ENCODE measurements at places on chromosomes 4 and X.

- DNase-seq, result no peak
These were observed 35.1 kb downstream of the GAB3 start for GRCh38 chrX:154715825-154716224.

DNA sequence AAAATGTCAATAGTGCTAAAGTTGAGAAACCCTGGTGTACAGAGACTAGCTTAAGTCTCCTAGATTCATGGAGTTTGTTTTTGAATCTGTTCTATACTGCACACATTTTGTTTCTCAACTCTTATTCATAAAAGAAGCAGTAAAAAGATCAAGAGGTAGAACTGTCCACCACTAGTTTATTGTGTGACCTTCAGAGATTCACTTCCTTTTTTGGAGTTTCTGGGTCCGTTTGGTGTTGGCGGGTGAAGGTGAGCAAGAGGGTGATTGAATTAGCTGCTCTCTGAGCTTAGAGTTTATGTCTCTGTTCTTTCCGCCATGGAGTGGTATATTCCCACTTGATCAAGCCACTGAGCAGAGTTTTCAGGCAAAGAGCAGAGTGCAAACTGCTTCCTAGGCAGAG, 21.4 kb upstream of the PLAC1 start:
- no peak for DNase-seq

DNA sequence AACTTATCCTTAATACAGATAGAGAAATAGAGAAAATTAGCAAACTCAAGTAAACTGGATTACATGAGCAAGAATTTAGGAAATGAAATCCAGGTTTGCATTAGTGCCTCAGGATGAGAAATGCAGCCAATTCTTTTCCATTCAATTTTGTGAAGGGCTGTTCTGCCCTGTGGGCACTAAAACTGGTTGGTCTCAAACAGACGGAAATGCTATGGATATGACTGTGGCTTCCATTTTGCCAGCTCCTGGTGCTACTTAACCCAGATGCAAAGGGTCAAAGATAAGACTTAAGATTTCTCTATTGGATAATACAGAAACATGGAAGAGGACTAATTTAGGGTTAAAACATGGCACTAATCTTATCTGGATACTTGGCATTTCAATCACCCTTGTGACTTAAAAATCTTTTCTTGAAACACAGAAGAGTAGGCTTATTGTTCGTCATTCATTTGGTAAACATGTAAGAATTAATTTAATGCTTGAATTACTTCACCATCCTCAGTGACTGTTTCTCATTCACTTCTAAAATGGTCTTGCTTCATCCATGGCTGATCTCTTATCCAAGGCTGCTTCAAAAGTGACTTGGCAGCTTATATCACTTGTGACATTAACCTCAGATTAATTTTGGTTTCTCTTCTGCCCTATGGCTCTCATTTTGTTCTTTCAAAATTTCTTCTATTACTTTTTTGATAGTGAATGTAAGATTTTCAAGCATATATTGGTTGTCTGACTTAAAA, 1008.7 kb downstream of the GLUD2 start:
- no peak for DNase-seq

- no peak for DNase-seq
These were observed 99.8 kb downstream of the ARSF start for GRCh38 chrX:3141031-3141430.

- no peak for DNase-seq
These were observed 53.0 kb downstream of the HAND2 start for GRCh38 chr4:173477016-173477415.

DNA sequence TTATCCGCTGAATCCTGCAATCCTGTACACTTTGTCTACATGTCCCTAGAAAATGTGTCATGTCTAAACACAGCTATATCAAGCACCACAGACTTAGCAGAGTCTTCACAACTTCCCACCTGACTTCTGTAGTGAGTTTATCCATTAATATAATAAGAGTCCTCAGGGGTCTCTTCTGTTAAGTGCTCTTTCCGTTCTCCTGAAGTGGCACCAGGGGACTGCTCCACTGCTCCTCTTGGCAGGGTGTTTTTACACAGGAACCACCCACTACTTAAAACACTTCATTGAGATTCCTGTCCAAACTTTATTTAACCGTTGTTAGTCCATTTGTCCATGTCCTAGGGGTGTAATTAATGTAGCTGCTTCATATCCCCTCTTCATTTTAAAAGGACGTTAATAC, 1000.4 kb downstream of the STPG2 start:
- DNase-seq, result no peak

- DNase-seq, result no peak
These were observed 44.2 kb downstream of the NAP1L5 start for GRCh38 chr4:88653371-88653946.

DNA sequence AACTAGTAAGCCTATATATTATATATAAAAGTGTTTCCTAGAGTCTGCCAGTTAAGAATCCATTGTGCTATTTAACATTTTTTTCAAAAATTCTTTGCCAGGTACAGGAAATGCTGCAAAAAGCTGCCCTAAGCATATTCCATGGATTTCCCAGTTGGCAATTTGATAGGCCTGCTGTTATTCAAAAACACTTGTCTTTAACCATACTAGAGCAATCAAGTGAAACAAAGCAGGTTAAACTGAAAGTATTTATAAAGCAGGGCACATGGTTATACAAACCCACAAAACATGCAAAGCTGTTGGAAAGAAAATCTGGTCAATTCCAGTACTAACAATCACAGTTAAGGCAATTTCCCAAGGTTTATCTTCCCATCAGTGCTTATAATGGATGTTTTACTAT, 159.9 kb downstream of the UNC5C start:
- DNase-seq, result no peak

GRCh38 chrX:136745215-136746173, 35.2 kb downstream of the ARHGEF6 start:
- no peak for DNase-seq

- no peak for DNase-seq
These were observed 101.9 kb downstream of the TET2 start for GRCh38 chr4:105248613-105249012.

DNA sequence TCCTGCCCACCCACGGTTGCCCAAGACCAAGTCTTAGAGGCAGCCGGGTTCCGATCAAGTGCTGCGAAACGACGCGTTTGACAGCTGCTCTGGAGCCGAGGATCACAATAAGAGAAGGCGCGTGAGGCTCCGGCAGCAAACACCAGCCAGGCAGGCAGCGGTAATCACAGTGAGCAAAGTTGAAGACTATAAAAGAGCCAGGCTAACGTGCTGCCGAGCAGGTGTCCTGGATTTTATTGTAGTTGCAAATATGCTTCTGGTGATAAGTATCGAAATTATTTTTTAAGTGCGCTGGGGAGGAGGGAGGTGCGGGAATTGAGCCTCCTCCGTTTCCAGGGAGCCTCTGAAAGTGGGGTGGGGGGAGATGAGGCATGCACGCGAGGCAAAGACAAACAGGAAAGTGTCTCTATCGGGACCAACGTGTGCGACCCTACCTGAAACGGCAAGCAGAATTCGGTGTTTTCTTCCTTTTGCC, 590 bp downstream of the GABRA2 start:
- DNase-seq, result peak; percentile 25

DNA sequence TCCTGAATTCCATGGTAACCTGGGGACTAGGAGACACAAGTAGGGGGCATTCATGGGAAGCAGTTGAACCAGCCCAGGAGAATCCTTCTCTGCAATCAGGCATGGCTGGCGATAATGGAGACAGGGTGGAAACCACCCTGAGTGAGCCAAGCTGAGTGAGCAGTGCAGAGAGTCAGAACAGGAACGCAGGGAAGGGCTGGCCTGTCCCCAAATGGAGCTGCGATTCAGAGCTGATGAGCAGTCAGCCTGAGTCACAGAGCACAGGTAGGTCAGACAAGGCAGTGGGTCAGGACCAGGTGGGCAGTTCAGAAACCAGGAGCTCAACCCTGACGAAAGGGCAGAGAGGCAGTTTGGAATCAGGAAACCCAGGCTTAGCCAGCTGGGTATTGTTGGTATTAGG, 129.0 kb downstream of the BTC start:
- DNase-seq, result no peak

- peak; percentile 83 for DNase-seq
These were observed 139.4 kb upstream of the SCML1 start for GRCh38 chrX:17597836-17598439.

Data from left ventricle myocardium superior (tissue), 1 donor.